HEK293T (cell line): ENCODE measurements at places on chromosomes 7 and 10.

DNA sequence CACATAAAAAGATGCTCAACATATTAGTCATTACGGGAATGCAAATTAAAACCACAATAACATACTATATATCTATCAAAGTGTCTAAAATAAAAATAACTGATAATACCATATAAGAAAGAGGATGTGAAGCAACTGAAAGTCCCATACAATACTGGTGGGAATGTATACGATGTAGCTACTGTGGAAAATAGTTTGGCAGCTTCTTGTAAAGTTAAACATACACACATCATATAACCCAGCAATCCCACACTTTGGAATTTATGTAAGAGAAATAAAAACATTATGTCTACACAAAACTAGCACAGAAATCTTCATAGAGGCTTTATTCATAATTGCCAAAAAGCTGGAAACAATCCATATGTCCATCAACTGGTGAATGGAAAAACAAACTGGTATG lies 10.5 kb upstream of the COMMD3 start:
- no peak for DNase-seq

GRCh38 chr7:83142365-83142764 lies 20.3 kb downstream of the PCLO start:
- no peak for DNase-seq

DNA sequence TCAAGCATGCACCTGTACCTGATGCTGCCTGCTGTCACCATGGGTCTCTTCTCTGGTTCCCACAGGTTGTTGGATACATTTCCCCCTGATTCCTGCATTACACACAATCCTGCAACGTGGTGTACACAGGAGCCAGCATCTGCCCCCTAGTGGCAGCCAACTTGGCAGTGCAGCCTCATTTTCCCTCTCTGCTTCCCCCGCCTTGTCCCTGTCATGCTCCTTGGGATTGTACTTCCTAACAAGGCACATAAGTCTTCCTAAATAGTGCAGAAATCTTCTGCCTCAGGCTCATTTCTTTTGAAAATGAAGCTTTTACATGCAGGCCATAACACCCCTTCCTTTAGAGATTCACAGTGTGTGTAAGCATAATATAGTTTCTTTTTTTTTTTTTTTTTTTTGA lies 387.5 kb downstream of the CCSER2 start:
- DNase-seq = peak; percentile 72

DNA sequence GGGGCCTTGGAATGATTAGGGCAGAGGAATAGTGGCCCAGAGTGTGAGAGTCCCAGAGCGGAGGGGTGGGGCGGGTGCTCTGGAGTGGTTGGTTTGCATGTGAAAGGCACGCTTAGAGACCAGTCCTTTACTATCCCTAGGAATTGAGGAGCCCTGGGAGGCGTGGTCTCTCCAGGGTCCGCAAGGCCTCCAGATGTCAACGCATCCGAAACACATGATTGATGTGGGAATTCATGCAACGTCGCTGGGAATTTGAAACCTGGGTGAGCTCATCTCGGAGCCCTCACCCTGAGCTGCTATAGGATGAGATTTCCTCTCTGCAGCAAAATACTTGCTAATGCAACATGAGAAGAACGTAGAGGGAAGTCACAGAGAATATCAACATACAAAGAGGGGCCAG lies 51.2 kb downstream of the NPTX2 start:
- no peak for DNase-seq

DNA sequence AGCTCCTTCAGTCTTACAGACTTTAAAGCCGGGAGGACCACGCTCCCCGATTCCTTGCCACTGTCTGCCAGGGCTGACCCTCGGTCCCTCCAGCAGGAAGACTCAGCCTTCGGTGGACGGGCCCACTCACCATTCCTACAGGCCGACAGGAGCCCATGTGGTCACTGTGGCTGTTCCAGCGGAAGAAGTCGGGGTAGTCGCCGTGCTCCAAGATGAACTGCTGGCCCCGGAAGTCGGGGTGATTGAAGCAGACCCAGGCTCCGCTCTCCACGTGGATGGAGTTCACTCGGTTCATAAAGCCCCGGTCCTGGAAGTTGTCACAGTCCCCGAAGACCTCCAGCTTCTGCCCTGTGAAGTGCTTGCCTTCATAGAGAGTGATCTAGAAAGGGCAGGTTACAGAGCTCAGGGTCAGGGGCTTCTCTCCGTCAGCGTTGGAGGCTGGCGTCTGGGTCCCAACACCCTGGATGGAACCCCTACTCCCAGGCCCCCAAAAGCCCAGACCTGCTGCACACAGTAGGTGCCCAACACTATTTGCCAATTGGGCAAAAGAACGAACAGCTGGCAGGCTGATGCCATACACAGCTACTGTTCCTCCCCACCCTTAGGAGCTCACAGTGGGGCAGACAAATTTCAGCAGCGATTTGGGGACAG lies 1.9 kb downstream of the CRYGN start:
- DNase-seq = no peak

GRCh38 chr10:28704464-28705161 lies 27.3 kb downstream of the BAMBI start:
- DNase-seq = no peak

- no peak for DNase-seq
These were observed 34.9 kb upstream of the ZNF488 start for GRCh38 chr10:47418966-47419365.

DNA sequence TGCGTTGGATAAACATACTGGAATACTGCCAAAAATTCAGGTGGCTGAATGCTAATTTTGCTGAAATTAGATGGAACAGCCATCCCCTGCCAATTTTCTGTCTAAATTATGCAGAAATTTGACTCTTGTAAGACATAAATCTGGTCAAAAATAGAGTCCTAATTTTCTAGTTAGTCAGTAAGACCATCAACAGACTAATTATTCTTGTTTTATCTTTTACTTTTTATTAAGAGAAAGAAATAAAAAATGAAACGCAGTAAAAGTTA lies 110.3 kb upstream of the GATA3 start:
- no peak for DNase-seq

DNA sequence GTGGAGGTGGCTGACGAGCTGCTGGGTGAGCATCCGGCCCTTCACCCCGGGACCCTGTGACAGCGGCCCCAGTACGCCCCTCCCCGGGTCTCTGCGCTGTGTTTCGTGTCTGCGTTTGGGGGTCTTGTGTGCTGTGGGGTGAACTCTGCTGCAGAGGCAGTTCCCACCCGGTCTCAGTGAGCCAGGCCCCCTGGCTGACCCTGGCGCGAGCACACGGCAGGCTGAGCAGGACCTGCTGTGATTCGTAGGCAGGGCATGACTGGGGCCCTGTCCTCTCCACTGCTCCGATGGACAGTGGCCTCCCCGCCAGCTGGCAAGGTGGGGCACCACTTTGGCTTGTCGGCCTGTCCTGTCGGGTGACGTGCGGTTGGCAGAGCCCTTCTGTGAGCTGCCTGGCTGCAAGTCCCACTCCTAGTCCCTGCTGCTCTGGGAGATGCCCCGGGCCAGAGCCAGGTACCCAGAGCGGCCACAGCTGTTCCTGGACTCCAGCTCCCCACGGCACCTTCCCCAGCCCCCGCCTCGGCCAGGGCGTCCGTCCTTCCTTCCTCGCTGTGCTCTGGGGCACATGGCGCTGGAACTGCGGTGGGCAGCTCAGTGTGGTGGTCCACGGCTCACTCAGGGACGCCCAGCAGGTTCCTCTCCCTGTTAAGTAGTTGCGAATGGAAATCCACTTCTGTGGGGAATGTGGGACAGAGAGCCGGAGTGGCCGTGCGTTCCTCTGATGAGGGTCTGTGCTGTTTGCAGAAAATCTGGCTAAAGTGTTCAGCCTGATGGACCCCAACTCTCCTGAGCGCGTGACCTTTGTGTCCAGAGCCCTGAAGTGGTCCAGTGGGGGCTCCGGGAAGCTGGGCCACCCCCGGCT lies 10.5 kb downstream of the GET4 start:
- DNase-seq = no peak

DNA sequence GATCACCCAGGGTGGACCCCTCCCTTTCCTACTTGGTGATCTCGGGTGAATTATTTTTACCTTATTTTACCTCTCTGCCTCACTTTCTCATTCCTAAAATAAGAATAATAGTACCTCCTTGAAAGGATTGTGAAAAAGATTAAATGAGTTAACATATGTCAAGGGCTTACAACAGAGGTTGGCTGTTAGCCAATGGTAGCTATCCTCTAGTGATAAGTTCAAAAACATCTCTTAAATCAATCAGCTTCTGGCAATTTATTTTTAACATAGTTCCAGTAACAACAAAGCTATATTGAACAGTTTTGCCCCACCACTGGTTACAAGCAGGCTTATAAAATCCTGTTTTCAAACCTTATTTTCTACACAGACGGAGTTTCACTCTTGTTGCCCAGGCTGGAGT lies 45.4 kb downstream of the TMEM168 start:
- no peak for DNase-seq

GRCh38 chr7:75727881-75728593 lies 10.7 kb downstream of the HIP1 start:
- no peak for DNase-seq

- no peak for DNase-seq
These were observed 30.3 kb downstream of the HACD1 start for GRCh38 chr10:17586821-17587234.

GRCh38 chr10:8331896-8332729 lies 277.6 kb downstream of the GATA3 start:
- peak; percentile 53 for DNase-seq

DNA sequence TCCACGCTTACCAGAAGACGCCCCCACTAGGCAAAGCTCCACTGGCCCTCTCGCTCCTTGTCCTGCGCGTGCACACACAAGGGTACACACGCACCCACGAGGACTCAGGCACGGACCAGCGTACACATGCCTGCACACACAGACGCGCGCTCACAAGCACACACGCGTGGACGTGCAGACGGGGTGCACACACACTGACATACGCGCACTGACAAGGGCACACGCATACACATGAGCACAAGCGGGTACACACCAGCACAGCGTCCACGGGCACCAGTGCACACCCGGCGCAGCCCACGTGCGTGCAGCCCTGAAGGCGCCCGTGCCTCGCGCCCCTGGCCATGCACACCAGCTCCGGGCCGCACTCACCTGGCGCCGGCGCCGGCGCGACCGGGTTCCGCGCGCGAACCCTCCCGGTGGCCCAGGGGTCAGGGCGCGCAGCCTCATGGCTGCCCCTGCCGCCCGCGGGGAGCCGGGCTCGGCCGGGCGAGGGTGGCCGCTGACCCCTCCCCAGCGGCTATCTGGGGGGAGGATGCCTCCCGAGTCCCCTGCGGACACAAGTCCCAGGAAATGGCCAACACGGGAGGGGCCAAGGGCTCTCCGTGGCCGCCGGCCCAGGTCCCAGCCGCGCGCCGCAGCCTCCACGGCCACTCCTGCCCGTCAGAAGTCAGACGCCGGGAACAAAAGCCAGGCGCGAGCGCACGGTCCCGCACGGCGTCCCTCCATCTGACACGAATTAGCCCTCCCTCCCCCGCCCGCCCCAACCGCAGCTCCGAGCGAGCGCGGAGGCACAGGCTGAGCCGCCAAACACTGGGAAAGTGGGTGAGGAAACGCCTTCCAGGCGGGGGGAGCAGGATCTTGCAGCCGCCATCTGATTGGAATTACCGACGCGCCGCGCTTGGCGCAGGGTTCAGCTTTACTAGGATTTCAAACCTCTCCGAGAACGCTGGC lies 45.0 kb downstream of the TNS3 start:
- no peak for DNase-seq

DNA sequence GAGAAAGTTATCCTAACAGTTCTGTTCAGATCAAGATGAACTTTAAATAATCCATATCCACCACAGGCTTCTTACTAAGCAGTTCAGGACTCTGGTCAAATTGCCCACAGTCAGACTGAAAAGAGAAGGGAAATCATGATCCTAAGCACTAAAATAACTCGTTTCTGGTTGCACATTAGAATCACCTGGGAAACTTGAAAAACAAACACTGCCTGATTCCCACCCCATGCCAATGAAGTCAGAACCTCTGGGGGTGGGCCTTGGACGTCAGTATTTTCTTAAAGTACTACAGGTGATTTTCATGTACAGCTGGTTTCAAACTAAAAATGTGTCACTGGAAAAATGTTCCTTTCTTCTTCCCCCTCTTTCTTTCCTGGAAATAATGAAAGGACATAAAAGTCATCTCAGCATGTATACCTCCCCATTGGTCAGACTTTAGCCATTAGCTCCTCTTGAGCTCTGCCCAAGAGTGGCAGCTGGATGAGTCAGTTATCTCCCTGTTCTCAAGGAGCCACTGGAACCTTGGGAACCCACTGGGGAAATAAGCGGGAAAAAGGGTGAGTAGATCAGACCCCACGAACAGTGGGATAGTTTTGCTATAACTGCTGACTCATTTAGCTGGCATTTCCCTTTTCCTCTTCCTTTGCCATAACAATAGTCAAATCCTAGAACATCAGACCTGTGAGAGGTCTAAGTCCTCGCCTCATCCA lies 75.3 kb upstream of the IL6 start:
- no peak for DNase-seq

DNA sequence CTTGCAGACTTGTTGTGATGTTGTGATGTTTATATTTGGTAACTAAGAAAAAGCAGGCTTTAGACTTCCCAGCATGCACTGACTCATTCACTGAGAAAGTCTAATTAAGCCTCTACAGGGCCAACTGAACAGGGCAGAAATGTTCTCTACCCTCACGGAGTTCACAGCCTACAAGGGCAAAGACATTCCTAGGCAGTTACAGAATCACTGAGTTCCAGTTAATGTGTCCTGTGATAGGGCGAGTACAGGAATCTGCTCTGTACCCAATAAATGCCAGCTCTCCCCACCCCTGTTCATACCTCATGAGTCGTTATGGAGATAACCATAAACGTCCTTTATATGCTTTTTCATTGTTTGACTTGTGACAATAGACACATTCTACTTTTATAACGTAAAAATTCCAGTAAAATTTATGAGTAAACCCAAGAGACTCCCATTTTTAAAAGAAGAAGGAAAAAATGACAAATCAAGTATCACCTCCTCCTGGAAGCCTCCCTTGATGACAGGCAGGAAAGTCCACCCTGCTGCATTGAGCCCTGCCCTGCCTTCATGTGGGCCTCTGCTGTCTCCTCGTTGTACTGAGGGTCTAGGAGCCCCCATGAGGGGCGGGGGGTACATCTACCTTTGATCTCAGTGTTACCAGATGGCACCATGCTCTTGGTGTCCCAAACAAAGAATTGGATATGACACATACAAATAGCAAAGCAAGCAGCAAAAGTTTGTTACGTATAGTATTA lies 14.3 kb downstream of the MUC12 start:
- DNase-seq = no peak

GRCh38 chr7:148104136-148104716 lies 486.3 kb upstream of the C7orf33 start:
- no peak for DNase-seq

- DNase-seq = no peak
These were observed 74.9 kb upstream of the STEAP1B start for GRCh38 chr7:22574754-22575520.

DNA sequence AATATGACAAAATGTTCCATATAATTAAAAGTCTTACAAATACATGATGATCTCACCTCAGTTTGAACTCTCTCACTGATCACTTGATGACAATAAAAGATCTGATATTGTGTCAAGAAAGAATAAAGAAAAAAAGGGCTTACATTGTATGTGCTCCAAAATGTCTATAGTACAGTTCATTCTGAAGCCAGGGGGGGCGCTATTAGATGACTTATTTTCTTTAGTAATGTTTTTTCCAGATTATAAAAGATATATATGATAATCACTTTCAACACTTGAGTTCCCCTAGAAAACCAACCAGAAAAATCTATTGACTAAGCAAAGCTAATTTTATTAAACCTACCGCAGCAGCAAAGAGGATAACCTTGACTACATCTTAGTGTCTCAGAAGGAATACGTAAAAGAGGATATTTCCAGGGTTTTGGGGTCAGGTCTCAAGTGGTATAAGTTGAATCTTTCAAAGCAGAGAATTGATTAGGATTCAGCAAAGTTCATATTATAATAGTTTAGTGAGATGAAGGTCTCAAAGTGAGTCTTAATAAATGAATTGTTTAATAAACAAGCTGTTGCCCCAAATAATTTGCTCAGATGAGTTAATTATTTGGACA lies 55.8 kb downstream of the PTN start:
- DNase-seq = no peak
